Lung (tissue), 17 donors: ENCODE measurements at places on chromosomes 5 and 9. TPM values are rescaled to one million over a fixed set of nuclear protein-coding genes. Genes with fewer than 3 reads are reported as not detected.

The NUTM2F gene
- total RNA-seq: not detected

GRCh38 chr5:107564931-107565372 lies 105.8 kb downstream of the EFNA5 start:
- H3K36me3 ChIP-seq: no peaks in the 10 kb centered on the region
- peaks cover 15% of the 10 kb centered on the region for H3K4me1 ChIP-seq
- no peaks in the 10 kb centered on the region for H3K27me3 ChIP-seq
- no peak overlapping the region for H3K27ac ChIP-seq
- no peak overlapping the region for H3K4me3 ChIP-seq

- H3K4me1 ChIP-seq: no peaks in the 10 kb centered on the region
- no peak overlapping the region for H3K27ac ChIP-seq
- no peak overlapping the region for H3K4me3 ChIP-seq
- H3K36me3 ChIP-seq: no peaks in the 10 kb centered on the region
Observed at GRCh38 chr5:178831049-178831448, 28.7 kb upstream of the ZNF354B start.

The F12 gene
- total RNA-seq: 1.4 TPM

- H3K27ac ChIP-seq: no peak overlapping the region
- H3K4me1 ChIP-seq: peaks cover 8% of the 10 kb centered on the region
- DNase-seq: no peak
- no peaks in the 10 kb centered on the region for H3K27me3 ChIP-seq
- no peak overlapping the region for H3K4me3 ChIP-seq
Observed at GRCh38 chr9:99513441-99514112, 291.5 kb downstream of the SEC61B start.

The GFI1B gene
- total RNA-seq: 1.0 TPM

DNA sequence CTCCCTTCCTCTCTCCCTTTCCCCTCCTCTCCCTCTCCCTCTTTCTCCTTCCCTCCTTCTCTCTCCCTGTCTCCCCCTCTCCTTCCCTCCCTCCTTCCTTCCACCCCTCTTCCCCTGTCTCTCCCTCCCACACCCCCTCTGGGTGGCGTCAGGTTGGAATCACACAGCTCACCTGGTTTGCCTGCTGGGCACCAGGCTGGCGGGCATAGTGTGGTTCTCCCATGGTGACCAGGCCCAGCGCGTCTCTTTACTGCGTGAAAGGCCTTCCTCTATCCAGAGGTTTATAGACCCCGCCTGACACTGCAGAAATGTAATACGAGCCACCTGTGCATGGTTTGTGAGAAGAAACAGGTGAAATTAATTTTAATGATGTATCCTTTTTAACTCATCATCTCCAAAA lies 76.2 kb downstream of the MRPL36 start:
- H3K36me3 ChIP-seq: no peaks in the 10 kb centered on the region
- no peaks in the 10 kb centered on the region for H3K4me1 ChIP-seq
- H3K4me3 ChIP-seq: no peak overlapping the region
- DNase-seq: no peak

The ARID3C gene
- not detected for total RNA-seq

DNA sequence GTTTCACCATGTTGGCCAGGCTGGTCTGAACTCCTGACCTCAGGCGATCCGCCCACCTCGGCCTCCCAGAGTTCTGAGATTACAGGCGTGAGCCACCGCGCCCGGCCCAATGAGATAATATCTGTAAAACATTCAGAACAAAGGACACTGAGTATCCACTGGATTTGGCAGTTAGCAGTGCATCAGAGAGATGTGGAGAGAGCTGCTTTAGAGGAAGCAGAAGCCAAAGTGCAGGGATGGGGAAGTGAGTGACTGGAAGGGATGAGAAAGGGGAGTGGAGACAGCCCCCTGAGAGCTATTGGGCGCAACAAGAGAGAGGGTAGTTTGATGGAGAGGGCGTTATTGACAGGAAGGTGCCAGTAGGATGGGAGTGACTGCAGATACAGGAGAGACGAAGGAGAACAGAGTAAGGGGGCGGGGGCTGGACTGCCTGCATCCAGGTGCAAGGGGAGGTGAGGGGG lies 157.5 kb upstream of the SHB start:
- no peaks in the 10 kb centered on the region for H3K36me3 ChIP-seq
- no peak for DNase-seq
- no peak overlapping the region for H3K4me3 ChIP-seq
- peaks cover 10% of the 10 kb centered on the region for H3K4me1 ChIP-seq
- H3K27me3 ChIP-seq: no peaks in the 10 kb centered on the region
- H3K27ac ChIP-seq: no peak overlapping the region

GRCh38 chr9:72880821-72881220 lies 72.0 kb downstream of the ALDH1A1 start:
- H3K27me3 ChIP-seq: no peaks in the 10 kb centered on the region
- peaks cover 2% of the 10 kb centered on the region for H3K4me1 ChIP-seq
- no peak overlapping the region for H3K27ac ChIP-seq
